ENCODE measurements at places on chromosomes 6 and 20.

DNA sequence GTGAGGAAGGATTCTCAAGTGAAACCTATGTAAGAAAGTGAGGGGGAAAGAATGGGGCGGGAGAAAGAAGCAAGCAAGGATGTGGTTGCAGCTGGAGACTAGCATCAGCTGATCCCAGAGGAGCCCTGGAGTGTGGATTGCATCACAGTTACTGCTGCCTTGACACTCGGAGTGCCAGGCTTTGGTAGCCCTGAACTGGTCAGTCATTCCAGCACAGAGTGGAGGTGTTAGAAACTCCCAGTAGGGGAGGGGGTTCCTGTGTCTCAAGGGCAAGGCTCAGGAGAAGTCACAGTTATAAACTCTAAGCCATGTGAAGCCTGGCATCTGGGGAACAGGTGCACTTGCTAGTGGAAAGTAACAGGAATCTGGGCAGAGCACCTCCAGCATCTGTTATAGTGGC, 23.5 kb downstream of the SNAP25 start:
- no peak for DNase-seq

- no peak for DNase-seq
These were observed 437 bp upstream of the CDKAL1 start for GRCh38 chr6:20533746-20534294.

DNA sequence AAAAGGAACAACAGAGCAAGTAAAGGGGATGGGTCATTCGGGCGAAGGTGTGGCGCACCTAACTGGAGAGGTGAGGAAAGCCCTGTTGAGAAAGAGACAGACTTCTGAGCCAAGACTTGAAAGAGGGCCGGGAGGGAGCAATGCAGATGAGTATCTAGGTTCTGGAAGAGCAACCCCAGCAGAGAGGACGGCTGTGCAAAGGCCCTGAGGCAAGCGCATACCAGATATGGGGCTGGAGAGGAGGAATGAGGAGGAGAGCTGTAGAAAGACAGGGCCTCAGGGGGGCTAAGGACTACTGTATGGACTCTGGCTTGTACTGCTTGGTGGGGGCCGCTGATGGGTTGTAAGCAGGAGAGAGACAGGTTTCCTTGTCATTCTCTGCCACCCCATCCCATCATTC, 21.9 kb downstream of the TRERF1 start:
- no peak for DNase-seq

DNA sequence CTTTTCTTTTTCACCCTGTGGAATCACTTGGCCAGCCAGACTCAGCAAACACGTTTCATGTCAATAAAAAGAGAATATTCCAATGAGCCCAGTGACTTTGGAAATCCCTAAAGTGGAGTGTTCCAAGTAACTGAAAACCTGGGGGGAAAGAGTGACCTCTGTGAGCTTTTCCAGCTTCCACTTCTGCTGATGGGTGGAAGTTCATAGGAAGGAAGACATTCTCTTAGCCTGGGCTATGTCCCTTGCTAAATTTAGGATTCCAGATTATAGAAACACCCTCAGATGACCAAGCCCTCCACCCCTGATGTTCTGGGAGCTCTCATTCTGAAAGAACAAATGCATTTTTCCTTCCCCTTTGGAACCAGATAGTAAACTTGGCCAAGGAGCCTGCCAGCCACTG, 44.8 kb upstream of the EDN1 start:
- DNase-seq = no peak

GRCh38 chr6:35294308-35294945, 3.2 kb upstream of the DEF6 start:
- DNase-seq = peak; percentile 60

GRCh38 chr6:17419189-17419575, 25.8 kb downstream of the CAP2 start:
- no peak for DNase-seq

GRCh38 chr20:45857882-45858216, 435 bp downstream of the ZSWIM3 start:
- DNase-seq = peak; percentile 58
